Stimulated activated CD4-positive, alpha-beta T cell treated with anti-CD3 and anti-CD28 coated beads, TNF-alpha, amount 100 ng/mL, for 48 hours (primary cell): ENCODE measurements at places on chromosomes 13 and 19.

- DNase-seq, result no peak
Observed at GRCh38 chr19:35169221-35169995, 14.9 kb downstream of the FXYD5 start.

DNA sequence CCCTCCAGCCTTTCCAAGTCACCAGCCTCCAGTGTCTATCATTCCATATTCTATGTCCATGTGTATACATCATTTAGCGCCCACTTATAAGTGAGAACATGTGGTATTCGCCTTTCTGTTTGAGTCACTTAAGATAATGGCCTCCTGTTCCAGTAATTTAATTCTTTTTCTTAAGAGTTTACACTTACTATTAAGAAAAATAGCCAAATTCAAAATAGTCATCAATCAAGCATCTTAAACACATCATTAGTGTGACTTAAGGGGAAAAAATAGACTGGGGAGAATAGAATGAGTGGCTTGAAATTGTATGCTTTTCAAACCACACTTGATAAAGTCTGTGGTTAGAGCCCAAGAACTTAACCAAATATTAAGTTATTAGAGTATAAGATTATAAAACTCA lies 248.0 kb downstream of the MAB21L1 start:
- no peak for DNase-seq

DNA sequence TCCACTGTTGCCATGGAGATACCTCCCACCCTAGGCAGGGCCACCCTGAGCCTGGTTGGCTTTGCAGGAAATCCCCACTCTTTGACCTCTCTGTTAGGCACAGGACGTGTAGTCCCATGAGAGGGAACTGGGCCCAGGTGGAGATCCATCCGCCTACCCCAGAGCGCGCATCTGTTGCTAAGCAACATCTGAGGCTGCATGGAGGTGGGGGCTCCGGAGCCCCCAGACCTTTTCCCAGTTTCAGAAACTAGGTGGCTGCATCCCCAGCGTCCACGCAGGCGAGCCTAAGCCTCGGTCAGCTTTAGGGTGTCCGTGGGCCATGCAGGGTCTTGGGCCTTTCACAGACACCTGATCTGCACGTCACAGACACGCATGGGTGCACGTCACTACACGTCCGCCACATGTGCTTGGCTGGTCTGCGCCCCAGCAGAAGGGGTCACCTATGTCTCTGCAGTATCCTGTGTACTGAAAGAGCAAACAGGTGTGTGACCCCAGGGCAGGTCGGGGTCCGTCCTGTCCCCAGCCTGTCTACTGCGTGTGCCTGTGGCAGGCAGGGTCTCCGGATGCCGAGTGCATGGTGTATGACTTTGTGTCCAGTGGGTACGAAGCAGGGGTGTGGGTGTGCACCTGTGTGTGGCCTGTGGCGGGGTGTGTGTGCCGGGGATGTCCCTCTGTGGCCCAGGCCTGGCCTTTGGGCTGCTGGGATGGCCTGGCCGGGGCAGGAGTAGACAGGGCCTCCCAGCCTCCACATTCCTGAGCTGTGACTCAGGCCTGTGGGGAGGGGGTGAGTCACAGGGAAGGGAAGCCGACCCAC lies 4.1 kb upstream of the CIRBP start:
- no peak for DNase-seq

DNA sequence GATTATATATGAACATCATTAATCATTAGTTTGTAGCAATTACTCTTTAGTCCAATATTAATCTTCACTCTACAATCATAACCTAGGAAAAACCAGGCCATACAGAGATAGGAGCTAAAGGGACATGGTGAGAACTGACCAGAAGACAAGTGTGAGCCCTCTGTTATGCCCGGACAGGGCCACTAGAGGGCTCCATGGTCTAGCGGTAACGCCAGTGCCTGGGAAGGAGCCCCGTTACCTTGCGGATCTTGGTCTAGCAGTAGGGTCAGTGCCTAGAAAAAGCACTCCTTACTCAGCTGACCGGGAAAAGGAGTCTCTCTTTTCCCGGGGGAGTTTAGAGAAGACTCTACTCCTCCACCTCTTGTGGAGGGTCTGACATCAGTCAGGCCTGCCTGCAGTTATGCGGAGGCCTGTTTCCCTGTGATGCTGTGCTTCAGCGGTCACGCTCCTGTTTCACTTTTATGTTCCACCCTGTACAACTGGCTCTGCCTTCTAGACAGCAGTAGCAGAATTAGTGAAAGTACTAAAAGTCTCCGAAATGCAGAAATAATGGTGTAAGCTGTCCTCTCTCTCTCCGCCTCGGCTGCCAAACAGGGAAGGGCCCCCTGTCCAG lies 13.8 kb downstream of the OR7D4 start:
- DNase-seq, result peak; percentile 34

DNA sequence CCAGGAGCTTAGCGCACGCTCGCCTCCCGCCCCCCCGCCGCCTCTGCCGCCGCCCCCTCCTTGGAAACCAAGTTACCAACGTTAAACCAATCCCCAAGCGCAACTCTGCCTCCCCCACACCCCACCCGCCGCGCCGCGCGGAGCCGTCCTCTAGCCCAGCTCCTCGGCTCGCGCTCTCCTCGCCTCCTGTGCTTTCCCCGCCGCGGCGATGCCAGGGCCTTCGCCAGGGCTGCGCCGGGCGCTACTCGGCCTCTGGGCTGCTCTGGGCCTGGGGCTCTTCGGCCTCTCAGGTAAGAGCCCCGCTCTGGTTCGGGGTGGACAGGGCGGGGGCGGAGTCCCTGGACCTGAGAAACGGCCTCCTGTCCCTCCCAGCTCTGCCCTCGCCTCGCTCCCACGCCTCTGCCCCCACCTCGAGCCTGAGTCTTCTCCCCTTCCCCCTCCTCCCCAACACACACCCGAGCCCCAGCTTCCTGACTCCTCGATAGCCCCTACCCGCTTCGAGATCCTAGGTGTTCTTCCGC lies at the start of gene ICAM5:
Gene ICAM5 (plus strand): TSS at position 117 of the 521 bp plus-strand sequence. CDS start 92 bp downstream, at position 209.
- no peak for DNase-seq

DNA sequence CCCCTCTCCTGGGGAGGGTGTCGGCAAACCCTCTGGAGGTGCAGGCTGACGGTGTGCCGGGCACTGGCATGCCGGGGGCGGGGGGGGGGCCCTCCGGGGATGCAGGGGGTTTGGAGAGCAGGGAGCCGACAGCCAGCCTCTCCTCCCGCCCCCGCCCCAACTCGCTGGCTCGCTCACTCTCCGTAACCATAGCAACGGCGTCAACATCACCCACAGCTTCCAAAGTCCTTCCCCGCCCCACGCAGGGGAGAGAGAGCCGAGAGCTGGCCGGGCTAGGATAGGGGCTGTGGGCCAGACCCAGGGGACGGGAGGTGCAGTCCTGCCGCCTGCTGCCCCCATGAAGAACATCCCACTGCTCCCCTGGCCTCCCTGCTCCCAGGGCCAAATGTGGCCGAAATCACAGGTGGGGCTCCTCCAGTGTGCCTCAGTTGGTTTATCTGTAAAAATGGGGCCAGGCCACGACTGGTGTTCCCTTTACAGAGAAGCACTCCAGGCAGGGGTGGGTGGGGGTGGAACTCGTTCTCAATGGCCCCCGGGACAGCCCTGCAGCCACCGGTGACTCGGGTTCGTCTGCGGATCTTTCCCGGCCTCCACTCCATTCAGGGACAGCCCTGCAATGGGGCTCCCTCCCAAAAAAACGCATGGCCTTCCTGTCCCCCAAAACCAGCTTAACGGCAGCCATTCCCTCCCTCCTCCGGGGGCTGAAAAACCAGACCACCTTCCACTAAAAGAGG lies 3.2 kb downstream of the KLF16 start:
- DNase-seq, result peak; percentile 56

DNA sequence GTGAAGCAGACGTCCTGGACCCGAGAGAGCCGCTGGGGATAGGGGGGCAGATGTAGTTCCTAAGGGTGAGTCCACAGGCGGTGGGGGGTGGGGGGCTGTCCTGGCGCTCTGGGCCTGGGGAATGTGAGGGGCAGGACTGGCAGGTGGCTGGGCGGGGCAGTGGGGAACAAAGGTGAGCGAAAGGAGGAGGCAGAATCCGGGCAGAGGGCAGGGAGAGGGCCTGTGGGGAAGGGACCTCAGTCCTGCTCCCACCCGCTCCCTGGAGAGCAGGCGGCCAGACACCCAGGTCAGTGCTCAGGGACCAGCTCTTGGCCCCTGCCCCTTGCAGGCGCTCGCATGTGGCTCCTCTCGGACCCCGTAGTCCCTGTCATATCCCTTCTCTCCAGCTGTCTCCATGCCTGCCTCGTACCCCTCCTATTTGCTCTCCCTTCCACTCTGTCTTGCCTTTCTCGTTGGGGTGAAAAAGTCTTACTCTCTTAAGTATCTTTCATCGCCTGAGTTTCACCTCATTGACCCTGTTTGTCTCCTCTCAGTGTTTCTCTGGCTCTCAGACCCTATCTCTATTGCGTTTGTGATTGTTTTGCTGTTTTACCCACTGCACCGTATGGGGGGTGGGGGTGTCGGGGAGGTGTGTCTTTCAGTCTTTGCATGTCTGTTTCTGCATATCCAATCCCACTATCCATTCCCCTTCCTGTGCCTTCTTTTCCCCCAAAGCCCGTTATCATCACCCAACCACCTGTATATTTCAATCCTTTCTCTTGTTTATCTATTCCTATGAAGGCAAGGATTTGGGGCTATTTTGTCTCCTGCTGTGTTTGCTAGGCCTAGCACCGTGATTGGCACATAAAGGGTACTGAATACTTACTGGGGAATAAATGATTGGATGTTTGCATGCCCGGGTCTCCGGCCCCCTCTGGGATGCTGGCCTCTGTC lies 5.8 kb downstream of the SPHK2 start:
- no peak for DNase-seq

- DNase-seq, result no peak
Observed at GRCh38 chr13:63299866-63300394, 1884.3 kb upstream of the PCDH20 start.

DNA sequence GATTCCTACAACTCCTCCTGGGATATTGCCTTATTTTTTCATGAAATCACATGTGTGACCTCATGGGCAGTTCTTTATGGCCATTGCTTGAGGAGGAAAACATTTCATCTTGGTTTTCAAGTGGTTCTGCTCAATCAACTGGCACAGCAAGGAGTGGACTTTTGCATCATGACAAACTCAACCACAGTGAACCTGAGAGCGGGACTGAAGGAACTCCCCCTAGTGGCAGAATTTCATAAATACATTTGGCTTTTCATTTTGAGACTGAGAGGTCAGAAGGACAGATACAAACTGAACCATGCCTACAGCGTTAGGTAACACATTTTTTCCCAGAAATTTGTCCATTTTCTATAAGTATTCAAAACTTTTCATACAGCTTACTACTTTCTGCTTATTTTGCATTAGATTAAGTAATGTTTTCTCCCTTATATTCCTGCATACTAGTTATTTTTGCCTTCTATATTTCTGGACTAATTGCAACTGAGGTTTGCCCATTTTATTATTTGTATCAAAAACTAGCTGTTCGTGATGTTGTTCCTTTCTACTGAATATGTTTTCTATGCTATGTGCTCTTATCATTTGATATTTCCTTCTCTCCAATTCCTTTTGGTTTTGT lies 13.4 kb upstream of the SIGLEC12 start:
- DNase-seq, result no peak

GRCh38 chr13:60335531-60335930 lies 61.5 kb upstream of the TDRD3 start:
- no peak for DNase-seq

- DNase-seq, result peak; percentile 15
Observed at GRCh38 chr13:32622827-32623226, 36.6 kb downstream of the PDS5B start.

GRCh38 chr13:112702986-112703379 lies 13.1 kb downstream of the ATP11A start:
- DNase-seq, result no peak

GRCh38 chr19:10505583-10506229 lies 2.5 kb upstream of the KEAP1 start:
- peak; percentile 75 for DNase-seq

- DNase-seq, result no peak
Observed at GRCh38 chr13:114100446-114101357, 31.7 kb downstream of the RASA3 start.

GRCh38 chr19:48511800-48512503 lies at the start of gene LMTK3:
Gene LMTK3, minus strand, starts transcription at chr19:48511835. Its CDS starts 259 bp downstream, at chr19:48511576.
- DNase-seq, result peak; percentile 73

GRCh38 chr13:104694397-104694796 lies 1628.2 kb upstream of the SLC10A2 start:
- DNase-seq, result no peak

DNA sequence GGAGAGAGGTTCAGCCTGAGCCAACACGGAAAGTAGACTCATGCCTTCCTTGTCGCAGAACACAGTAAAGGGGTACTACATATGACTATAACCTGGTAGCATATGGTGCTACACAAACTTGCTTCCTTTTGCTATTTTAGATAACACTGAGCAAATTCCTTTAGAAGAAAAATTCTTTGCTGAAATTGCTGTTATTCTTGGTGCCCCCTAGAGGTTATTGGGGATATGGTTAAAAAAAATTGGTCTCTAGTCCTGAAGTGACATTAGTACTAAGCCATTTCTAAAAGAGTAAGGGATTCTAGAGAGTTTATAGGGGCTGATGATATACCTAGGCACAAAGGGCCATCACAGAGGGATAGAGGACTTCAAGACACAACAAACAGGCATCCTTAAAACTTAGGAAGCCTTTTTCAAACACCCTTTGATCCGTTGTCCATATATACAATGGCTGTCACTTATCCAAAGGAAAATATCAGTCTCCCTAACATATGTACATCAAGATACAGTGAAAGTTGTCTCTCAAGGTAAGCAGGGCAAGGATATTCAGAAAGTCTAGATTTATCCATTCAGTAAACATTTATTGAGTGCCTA lies 13.9 kb upstream of the HS6ST3 start:
- DNase-seq, result no peak

GRCh38 chr19:3450796-3451411 lies 29.4 kb downstream of the SMIM24 start:
- no peak for DNase-seq

- no peak for DNase-seq
Observed at GRCh38 chr13:51967482-51968446, 43.5 kb downstream of the ATP7B start.

GRCh38 chr13:35995136-35995535 lies 136.0 kb downstream of the DCLK1 start:
- no peak for DNase-seq

DNA sequence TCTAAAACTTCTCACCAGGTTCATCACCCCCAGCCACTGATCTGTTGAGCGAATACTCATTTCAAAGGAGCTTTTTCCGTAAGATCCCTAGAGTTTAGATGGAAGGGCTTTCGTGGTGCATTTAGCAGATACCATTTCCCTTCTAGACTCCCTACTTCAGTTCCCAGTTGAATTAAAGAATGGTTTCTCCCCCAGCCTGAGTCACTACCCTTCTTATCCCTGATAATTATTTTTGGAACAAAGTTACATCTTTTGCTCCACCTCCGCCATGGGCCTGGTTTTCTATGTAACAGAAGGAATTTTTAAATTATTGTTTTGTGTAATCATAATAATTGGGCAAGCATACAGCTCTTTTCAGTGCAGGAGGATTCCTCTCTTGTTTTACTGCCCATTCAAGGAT lies 22.0 kb downstream of the USPL1 start:
- no peak for DNase-seq

- no peak for DNase-seq
Observed at GRCh38 chr13:71838842-71839241, 28.2 kb downstream of the DACH1 start.

GRCh38 chr13:99045396-99045795 lies 67.5 kb upstream of the DOCK9 start:
- no peak for DNase-seq
